Calu3 (cell line): ENCODE measurements at places on chromosomes 11 and 22. TPM values are rescaled to one million over a fixed set of nuclear protein-coding genes. Genes with fewer than 3 reads are reported as not detected.
A peak's percentile ranks its signal among the peaks of the same experiment; 100 is the strongest.

DNA sequence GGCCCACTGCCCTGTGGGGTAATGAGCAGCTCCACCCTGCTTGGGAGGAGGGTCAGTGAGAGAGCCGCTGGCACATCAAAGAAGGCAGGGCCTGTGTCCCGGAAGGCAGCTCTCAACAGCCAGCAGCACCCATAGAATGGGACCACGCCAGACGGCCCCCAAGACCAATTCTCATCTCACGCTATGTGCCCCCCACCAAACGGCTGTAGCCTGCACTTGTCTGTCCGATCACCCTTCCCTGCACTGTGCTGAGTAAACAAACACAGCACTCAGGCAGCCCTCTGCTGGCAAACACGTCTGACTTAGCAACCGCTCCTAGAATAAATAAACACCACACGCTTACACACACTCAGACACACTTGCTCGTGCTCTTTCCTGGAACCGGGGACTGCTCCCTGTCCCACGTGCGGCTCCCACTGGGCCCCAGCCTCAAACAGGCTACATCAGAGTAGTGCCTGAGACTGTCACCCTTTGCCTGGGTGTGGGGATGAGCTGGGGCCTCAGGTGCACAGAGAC is 53.2 kb upstream of the CDON start:
- H3K27ac ChIP-seq = peak overlapping the region; percentile 35
- H3K36me3 ChIP-seq = no peaks in the 10 kb centered on the region
- peak; percentile 65 for DNase-seq
- peaks cover 16% of the 10 kb centered on the region for H3K4me1 ChIP-seq
- H3K27me3 ChIP-seq = no peaks in the 10 kb centered on the region
- peak overlapping the region; percentile 21 for H3K4me3 ChIP-seq

The ADAMTS15 gene
- total RNA-seq = 0.47 and 0.83 TPM in 2 replicates

DNA sequence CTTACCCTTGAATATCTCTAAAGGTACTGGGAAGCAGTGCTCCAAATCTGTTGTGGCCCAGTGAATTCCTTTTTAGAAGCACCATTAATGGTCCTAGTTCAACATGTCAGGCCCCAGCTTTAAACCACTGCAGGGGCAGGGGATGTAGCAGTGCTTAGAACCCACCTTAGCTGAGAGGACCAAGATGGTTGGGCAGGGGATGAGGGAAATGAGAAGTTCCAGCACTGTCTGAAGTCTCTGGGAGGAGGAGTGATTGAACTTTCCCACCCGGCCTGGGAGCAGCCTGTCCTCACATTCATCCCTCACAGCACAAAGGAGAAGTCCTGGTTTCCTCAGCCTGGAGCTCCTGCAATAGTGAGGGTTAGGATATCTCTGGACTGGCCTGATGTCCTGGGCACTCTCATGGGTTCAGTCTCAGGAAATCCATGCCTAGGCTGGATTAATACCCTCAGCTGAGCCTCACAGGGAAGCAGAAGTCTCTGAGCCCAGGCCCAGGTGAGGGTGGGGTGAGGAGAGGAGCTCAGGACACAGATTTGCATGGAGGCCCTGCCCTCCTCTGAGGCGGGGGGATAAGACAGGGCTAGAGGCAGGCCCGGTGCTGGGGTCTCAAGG is 28.6 kb upstream of the PRAME start:
- H3K36me3 ChIP-seq = no peaks in the 10 kb centered on the region
- no peak overlapping the region for H3K4me3 ChIP-seq
- peaks cover 88% of the 10 kb centered on the region for H3K27me3 ChIP-seq
- H3K4me1 ChIP-seq = no peaks in the 10 kb centered on the region

DNA sequence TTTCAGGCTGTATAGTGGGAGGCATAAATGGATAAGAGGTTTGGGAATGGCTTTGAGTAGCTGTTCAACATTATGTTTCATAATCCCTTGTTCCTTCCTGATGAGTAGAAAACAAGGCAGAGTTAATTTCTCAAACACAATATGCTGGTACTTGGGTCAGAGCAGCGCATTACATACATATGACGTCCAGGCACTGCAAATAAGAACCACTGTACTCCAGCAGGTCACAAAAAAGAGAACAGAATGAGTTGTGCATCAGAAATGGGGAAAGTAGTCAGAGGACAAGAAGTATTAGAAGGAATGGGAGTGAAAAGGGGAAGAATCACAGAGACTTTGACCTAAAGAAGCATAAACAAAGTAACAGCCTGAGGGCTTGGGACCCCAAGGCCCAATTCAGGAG is 44.0 kb upstream of the RDX start:
- no peak for DNase-seq
- no peaks in the 10 kb centered on the region for H3K27me3 ChIP-seq
- H3K4me1 ChIP-seq = peaks cover 43% of the 10 kb centered on the region
- peaks cover 25% of the 10 kb centered on the region for H3K36me3 ChIP-seq

The CARNS1 gene
- 0.10 TPM in 1 of 2 replicates, not detected in the other for total RNA-seq
